ENCODE measurements at places on chromosomes 6 and 20.

GRCh38 chr6:10877012-10877411 lies 4.8 kb downstream of the GCM2 start:
- DNase-seq, result no peak

DNA sequence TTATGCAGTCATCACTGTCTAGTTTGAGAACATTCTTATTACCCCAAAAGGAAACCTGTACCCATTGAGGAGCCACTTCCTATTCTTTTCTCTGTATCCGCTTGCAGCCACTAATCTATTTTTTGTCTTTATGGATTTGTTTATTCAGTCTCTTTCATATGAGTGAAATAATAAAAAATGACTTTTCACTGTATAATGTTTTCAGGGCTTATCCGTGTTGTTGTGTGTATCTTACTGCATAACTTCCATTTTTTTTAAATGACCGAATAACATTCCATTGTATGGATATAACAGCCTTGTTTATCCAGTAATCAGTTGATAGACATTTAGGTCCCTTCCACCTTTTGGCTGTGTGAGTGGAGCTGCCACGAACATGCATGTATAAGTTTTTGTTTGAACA lies 86.6 kb downstream of the ZFAND3 start:
- DNase-seq, result no peak

DNA sequence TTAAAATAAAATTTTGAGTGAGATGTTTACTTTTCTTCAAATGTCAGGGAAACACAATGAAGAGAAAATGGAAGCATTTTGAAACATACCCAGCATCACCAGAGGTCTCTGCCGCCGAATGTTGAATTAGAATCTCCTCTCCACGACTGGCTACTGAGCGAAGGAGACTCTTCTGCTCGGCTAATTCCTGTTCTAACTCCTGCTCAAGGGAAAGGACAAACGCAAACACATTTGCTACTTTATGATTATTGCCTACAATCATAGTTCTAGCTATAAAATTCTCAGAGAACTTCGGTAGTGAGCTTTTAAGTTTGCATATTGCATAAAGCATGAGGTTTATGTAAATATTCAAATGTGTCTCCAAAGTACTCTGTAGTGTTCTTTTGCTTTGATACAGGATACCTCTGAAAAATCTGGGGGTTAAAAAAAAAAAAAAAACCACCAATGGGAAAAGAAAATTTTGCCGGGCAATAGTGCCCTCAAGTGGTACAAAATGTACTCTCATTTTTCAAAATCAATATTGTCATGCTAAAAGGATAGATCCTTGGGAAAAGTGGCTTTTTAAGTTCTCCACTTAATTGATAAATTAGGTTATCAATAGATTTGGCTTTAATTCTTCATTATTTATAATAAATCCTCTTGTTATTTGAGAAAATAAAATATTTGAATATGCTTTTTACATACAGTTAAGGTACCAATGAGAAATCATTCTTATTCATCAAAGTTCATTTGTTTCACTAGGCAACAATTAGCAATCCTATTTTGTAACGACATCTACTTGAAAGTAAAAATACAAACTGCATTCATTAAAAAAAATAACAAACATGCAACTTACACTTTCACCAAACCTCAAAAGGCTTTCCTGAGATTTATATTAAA lies 369.0 kb downstream of the SYNE1 start:
- no peak for DNase-seq

DNA sequence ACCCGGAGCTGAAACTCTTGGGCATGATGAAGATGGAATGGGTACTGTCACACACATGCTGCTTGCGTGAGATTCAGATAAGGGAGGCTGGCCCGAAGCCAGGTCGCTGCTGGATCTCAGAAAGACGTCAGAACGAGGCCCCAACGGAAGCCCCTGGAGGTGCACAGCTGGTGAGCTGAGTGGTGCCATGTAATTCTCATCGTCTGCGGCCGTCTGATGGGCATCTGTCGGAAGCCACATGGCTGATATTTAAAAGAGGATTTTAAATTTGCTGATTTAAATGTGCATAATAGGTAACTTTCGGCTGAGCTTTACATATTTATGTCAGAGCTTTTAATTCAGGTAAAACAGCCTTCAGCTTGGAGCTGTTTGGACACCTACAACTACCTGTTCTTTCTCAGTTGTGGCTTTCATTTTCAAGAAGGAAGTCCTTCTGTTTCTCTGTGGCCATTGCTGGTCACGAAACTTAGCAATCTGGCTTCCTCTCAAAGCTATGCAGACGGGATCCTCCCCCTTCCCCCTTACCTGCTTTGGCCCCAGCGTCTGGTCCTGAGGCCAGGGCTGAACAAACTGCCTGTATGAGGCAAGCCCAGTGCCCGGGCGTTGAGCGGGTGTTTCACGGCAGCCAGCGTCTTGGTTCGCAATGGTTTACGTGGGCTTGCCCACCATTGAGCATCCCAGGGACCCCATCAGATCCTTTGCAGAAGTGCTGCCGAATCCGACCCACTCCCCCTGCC lies 9.2 kb downstream of the SLCO4A1 start:
- DNase-seq, result peak; percentile 73

DNA sequence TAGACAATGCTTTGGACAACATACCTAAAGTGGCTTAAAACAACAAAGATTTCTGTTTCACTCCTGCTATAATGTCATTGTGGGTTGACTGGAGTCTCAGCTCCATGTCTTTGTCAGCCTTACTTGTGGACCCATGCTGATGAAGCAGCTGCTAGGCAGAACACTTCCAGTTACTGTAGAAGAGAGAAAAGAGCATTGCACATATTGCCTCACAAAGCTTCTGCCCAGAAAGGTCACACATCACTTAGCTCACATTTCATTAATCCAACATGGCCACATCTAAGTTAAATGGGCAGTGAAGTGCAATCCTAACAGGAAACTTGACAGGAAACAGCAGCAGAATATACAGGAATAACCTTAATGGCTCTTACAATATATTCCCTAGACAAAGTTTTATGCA lies 480.5 kb upstream of the HTR1E start:
- no peak for DNase-seq

DNA sequence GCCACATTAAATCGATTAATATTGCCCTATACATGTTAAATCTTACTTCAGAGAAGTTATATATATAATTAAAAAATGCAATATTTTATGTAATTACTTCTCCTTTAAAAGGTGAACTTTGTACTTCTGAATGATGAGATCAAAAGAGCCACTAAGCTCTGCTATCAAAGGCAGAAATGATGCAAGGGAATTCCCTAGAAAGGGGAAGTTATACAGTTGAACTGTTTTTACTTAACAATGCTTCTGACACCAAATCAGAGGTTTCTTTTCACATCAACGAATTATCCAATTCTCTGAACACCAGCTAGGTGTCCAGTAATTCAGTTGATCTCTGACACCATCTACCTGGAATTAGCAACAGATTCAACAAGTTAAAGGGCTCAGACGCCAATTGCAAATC lies 319.9 kb upstream of the TSHZ2 start:
- no peak for DNase-seq

- no peak for DNase-seq
Observed at GRCh38 chr6:75493400-75494064, at the start of gene FILIP1. Gene FILIP1 (minus strand): TSS chr6:75493800. CDS start chr6:75414972, 78,828 bp downstream.

DNA sequence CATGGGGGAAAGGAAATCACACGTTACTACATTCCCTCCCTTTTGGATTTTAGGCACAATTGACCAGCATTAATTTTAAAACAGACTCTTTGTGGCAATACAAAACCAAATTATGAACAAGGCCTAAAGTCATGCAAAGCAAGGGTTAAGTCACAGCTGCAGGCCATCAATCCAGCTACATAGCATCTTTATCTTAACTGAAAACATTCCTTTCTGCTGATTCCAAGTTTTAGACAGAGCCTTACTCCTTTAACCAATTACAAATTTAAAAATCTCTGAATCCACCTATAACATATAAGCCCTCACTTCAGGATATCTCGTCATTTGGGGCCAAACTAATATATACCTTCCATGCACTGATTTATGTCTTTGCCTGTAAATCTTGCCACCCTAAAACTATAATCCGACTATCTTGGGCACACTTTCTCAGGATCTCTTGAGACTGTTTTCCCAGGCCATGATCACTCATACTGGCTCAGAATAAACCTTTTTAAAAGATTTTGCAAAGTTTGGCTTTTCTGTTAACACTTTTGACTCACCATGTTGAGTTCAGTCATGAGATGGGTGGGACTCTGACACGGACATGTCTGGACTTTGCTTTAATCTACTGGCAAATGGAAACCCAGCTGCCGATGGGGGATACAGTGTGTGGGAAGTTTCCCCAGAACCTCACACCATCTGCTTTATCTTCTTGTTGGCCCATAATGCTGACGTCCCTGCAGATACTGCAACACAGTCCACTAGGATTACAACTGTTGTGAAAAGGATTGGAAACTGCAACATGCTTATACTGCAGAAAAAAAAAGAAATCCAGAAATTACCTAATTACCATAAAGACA lies 757.0 kb downstream of the PTPRT start:
- no peak for DNase-seq
